ENCODE measurements at places on chromosomes 5 and 9.

DNA sequence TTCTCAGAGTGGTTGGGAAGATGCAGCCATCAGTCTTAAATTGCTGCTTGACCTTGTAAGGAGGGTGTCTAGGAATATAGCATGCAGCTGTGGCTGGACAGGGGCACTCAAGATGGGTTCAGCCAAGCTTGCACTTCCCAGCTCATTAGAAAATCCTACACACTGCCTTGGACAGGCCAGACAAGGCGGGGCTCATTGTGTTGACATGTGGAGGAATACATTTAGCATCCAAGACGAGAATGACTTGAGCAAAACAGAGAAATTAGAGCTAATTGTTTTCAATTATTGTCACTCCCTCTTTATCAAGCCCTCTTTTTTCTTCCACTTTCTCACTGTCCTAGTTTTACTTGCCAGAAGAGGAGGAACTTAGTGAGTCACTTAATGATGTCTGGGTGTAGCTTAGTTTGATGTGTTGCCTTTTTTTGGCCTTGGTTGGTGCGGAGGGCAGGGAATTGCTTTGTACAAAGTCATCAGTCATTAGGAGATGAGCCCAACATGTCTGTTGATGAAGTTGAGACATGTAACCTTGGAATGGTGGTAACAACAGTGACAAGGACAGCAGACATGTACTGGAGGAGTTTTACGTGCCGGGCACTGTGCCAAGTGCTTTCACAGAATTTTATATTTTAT, 1219.3 kb upstream of the WWC1 start:
- DNase-seq, result no peak

DNA sequence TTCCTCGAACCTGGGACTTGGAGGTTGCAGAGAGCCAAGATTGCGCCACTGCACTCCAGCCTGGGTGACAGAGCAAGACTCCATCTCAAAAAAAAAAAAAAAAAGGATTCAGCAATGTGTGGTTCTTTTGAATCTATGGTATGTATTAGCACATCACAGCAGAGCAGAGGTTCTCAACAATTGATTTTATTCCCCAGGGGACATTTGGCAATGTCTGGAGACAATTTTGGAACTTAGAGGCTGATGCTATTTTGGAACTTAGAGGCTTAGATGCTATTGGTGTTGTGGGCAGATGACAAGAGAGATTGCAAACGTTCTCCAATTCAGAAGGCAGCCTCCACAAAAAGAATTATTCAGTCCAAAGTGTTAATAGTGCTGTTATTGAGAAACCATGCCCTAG, 115.2 kb downstream of the TMC1 start:
- DNase-seq, result no peak

DNA sequence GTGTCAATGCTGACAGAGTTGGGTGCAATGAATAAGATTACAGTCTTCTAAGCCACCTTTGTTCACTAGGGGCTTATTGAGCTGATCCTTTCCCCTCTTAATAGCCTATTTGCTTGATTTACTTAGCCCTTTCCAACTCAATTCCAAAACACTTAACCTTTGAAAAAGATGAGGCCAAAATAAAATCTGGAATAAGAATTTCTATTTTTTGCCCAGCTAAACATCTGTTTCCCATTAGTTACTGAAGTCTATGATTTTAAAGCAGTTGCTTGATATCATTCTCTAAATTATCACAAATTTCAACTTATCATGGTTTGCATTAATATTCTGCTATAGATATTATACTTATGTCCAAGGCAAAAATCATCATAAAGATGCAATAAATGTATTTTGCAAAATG, 1272.0 kb upstream of the ACO1 start:
- no peak for DNase-seq

DNA sequence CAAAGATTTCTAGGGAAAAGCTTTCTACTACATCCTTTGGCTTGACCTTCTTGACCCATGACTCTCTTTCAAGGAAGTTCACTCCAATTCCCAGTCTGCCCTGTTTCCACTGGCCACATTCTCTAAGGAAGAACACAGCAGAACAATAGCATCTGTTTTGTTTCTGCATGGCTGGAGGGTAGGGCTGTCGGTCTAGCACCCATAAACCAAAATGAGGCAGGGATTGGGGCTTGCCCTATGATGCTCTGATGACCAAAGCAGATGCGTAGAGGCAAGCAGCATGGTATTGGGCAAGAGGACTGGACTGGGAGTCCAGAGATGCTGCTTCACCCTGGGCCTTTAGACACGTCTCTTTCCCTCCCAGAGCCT, 24.1 kb downstream of the GOLGA2 start:
- no peak for DNase-seq

GRCh38 chr5:79947567-79947966, 43.5 kb downstream of the MTX3 start:
- no peak for DNase-seq

DNA sequence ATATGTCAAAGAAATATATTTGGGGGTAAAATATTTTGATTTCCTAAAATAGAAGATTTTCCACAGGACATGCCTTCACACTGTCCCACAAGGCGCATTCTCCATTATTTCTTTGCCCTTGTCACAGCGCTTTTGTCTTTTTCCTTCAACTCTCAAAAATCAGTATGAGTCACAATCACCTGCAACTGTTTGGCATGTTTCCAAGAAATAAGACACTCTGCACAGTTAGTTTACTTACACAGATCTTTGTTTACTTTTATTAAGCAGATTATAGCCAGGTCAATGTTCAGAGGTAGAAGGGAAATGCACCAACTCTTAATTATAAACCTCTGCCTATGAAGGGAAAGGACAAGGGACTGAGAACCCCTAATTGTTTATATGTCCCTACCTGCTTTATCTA, 9.5 kb downstream of the CEMIP2 start:
- DNase-seq, result no peak

GRCh38 chr9:16257604-16258003, 612.9 kb downstream of the BNC2 start:
- DNase-seq, result no peak

GRCh38 chr9:96057155-96057554, 181.7 kb downstream of the ERCC6L2 start:
- DNase-seq, result no peak

- no peak for DNase-seq
These were observed 476.5 kb downstream of the SPATA31A7 start for GRCh38 chr9:61666310-61666709.

DNA sequence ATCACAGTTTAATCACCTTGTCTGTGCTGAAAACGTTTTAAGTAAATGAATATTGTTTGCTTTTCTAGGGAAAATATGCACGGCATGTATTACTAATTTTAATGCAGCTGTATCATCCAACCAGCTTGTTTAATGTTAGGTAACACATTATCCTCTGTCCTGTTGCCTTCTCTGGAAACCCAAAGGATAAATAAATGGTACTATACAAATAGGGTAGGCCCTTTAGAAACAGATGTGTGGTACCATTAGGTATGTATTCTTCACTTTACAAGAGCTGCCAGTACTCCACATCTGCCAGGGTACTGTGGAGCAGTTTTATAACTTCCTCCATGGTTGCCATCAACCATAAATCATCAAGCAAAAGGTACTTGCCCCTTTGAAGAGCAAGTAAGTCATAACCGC, 42.9 kb downstream of the FAF2 start:
- DNase-seq, result no peak

DNA sequence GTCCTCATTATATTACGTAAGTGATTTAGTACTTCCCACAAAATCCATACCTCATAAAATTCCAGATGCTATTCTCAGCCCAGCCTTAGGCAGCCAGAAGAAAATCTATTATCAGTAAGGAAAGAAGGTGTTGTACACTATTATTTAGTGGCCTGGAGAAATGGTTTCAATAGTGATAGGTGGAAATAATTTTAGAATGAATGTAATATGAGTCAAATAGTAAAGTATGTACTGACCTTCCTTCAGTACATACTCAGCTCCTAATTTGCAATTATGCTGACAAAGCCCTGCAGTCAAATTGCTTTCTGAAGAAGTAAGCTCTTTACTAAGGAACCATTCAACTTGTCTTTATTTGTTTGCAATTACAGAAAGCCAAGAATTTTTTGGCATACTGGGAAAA, 409.2 kb downstream of the HTR1A start:
- no peak for DNase-seq

- peak; percentile 86 for DNase-seq
These were observed 130.3 kb downstream of the RGS3 start for GRCh38 chr9:113593682-113594281.

DNA sequence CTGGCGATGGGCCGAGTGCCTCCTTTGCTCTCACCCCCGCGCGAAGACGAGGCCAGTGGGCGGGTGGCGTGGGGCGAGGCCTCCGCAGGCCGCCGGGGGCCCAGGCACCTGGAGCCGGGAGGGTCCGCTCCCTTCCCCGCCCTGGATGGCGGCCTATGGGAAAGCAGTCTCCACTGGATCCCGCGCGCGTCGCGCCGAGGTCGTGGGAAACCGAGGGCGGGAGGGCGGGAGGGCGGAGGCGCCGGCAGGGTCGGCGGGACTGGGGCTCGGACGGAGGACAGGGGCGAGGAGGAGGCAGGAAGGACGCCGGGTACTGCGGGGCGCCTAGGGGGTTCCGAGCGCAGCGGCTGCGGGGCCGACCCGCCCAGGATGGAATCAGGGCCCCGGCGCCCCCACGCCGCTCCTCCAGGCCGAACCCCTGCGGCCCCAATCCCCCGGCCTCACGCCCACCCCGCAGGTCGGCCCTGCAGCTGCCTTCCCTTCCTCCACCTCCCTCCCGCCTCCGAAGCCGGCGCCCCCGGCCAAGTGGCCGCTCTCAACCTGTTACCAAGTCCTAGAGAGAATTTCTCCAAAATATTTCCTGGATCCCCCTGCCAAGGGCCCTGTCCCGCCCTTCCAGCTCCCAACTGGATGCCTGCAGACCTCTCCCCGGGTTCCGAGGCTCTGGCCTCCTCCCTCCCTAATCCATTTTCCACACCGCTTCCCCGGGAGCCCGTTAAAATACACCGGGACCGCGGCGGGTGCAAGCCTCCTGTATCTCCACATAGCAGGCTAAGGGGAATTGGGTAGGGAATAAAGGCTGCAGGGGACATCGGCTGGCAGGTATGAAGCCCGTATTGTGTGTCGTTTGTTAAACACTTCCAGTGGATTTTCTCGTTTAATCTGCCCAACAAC, 146.3 kb downstream of the ERCC6L2 start:
- DNase-seq, result no peak

DNA sequence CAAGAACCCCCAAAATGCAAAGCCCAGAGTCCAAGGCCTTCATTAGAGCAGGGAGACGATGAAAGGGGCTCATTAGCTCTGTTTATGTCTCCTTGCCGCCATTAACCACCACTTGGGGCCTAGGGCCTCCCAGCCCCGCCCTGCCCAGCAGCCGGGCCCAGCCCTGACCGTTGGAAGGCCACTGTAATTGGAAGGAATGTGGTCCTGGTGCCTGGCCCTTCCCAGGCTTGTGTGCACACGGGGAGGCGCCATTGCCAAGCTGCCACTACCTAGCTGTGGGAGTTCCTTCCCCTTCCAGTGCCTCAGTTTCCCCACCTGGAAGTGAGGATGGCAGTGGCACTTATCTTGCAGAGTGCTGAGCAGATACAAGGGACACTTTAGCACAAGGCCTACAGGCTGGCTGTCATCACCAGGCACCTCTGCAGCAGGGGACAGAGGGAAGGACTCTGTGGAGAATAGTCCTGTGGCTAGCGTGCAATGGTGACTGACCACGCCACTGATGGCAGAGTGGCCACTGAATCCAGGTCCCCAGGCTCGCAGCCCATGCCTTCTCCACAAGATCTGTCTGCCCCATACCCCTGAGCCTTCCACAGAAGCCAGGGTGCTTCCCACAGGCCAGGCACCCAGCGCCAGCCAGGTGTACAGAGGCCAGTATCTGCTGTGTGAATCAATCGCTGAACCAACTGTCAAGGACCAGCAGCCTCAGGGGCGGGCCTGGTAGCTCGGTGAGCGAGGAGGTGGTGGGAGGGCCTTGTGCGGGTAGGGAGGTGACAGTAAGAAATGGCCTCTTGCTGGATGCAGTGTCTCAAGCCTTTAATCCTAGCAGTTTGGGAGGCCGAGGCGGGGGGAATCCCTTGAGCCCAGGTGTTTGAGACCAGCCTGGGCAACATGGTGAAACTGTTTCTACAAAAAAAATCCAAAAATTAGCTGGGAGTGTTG, 20.8 kb downstream of the GBGT1 start:
- DNase-seq, result no peak

- no peak for DNase-seq
These were observed 58.6 kb upstream of the DMAC1 start for GRCh38 chr9:7858166-7858565.

GRCh38 chr9:27440888-27441740, 83.0 kb upstream of the IFNK start:
- no peak for DNase-seq

DNA sequence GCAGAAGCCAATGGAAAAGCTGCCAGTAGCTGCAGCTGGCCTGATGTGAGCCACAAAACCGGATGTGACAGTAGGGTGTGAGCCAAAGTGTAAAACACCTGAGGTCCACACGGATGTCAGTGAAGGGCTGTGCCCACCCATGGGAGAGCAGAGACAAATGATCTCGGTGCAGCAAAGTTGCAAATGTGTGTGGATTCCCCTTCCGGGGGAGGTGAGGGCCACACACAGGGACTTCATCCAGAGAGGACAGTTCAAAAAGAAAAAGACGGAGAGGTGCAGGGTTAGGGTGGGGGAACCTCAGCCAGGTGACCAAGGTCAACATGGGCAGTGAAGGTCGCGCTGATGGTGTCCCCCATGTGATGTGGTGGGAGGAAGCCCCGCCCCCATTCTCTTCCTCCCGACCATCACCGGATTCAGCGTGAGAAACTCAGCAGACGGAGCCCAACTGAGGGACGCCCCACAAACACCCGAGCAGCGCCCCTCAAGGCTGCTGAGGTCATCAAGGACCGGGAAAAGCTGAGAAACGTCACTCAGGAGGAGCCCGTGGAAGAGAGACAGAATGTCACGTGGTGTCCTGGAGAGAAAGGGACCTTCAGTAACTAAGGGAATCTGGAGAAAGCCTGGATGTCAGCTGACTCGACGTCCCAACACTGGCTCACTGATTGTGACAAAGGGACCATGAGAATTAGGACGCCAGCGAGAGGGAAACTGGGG, 11.4 kb upstream of the PTGDS start:
- no peak for DNase-seq

DNA sequence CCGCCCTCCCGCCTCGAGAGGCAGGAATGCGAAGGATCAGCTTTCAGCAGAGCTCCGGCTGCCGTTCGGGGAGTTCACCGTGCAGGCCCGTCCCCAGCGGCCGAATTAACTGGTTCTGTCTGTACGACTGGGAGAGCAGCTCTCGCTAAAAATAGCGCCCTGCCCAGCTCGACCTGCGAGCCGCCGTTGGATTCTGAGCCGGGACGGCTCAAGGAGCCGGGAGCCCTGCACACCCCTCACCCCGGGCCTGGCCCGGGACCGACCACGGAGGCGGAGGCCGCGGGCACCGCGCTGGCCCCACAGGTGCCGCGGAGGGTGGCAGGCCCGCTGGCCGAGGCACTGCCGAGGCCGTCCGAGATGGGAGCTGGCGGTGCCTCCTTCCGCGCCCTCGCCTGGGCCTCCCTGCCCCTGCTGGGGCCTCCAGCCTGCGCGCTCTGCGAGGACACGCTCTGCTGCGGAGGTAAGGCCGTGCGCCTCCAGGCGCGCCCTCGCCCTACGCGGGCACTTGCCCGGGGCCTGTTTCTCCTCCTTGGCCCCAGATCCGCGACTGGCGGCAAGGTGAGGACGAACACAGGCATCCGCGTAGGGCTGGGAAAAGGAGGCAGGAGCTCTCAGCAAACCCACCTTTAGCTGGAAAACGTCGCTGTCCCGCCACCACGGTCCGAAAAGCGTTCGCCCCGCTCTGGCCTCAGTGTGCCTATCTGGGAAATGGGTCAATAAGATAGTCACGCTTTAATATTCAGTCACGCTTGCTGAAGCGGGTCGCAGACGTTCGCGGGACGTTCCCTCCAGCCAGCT, 53.1 kb upstream of the DAB2IP start:
- peak; percentile 63 for DNase-seq

- no peak for DNase-seq
These were observed 62.8 kb downstream of the IPPK start for GRCh38 chr9:92607088-92607487.

- DNase-seq, result no peak
These were observed 23.6 kb upstream of the FIBCD1 start for GRCh38 chr9:130962418-130963316.

Data from left colon (tissue), 2 donors.